Stomach (tissue), 19 donors: ENCODE measurements at places on chromosomes 7 and 10. TPM values are rescaled to one million over a fixed set of nuclear protein-coding genes. Genes with fewer than 3 reads are reported as not detected.

DNA sequence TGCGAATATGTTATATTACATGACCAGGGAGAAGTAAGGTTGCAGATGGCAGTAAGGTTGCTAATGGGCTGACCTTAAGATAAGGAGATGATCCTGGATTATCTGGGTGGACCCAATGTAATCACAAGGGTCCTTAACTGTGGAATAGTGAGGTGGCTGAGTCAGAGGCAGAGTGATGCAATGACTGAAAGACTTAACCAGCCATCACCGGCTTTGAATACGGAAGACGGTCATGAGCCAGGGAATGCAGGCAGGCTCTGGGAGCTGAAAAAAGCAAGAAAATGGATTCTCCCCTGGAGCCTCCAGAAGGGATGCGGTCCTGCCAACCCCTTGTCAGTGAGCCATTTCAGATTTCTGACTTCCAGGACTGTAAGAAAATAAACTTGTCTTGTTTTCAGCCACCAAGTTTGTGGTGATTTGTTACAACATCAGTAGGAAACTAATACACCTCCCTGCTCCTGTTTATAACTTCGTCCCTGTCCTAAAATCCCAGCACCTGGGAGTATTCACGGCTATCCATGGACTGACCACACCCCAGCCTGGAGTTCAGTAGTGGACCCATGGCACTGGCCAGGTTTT, 4.6 kb upstream of the C10orf95 start:
- peaks cover 20% of the 10 kb centered on the region for H3K4me1 ChIP-seq
- no peak for DNase-seq
- H3K4me3 ChIP-seq = no peak overlapping the region
- H3K27me3 ChIP-seq = no peaks in the 10 kb centered on the region

GRCh38 chr7:111638078-111638477, 75.8 kb upstream of the IMMP2L start:
- H3K36me3 ChIP-seq = no peaks in the 10 kb centered on the region
- H3K27ac ChIP-seq = no peak overlapping the region
- no peak overlapping the region for H3K4me3 ChIP-seq
- H3K27me3 ChIP-seq = no peaks in the 10 kb centered on the region
- no peaks in the 10 kb centered on the region for H3K4me1 ChIP-seq
- no peak for DNase-seq

SPDYE16 gene
- not detected for total RNA-seq

GTPBP4 gene
- 14.3 TPM for total RNA-seq

ODAD2 gene
- not detected for total RNA-seq

EPDR1 gene
- 11.7 TPM for total RNA-seq

DENND2A gene
- total RNA-seq = 5.1 TPM

DNA sequence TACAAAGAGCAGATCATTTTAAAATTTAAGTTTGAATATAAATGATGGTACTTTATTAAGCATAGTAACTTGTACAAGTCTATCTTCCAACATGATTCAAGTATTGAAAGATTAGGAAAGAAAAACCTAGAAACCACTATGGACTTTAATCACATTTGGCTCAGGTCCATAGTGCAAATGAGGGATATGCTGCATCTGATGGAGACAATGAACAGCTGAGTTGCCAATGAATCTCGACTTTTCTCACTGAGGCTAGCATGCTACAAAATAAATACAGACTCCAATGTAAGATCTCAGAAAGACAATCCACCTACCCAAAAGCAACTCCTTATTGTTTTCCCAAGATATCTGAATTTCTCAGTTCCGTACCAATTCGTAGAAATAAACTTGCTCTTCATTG, 89.8 kb downstream of the SEMA3A start:
- H3K27ac ChIP-seq = no peak overlapping the region
- no peaks in the 10 kb centered on the region for H3K27me3 ChIP-seq
- no peak for DNase-seq
- no peaks in the 10 kb centered on the region for H3K4me1 ChIP-seq
- H3K4me3 ChIP-seq = no peak overlapping the region
- no peaks in the 10 kb centered on the region for H3K36me3 ChIP-seq

BTBD16 gene
- not detected for total RNA-seq

GRCh38 chr7:104973909-104974415, 40.0 kb upstream of the KMT2E start:
- no peak overlapping the region for H3K4me3 ChIP-seq
- H3K36me3 ChIP-seq = no peaks in the 10 kb centered on the region
- H3K4me1 ChIP-seq = peaks cover 32% of the 10 kb centered on the region
- H3K27me3 ChIP-seq = no peaks in the 10 kb centered on the region

DNA sequence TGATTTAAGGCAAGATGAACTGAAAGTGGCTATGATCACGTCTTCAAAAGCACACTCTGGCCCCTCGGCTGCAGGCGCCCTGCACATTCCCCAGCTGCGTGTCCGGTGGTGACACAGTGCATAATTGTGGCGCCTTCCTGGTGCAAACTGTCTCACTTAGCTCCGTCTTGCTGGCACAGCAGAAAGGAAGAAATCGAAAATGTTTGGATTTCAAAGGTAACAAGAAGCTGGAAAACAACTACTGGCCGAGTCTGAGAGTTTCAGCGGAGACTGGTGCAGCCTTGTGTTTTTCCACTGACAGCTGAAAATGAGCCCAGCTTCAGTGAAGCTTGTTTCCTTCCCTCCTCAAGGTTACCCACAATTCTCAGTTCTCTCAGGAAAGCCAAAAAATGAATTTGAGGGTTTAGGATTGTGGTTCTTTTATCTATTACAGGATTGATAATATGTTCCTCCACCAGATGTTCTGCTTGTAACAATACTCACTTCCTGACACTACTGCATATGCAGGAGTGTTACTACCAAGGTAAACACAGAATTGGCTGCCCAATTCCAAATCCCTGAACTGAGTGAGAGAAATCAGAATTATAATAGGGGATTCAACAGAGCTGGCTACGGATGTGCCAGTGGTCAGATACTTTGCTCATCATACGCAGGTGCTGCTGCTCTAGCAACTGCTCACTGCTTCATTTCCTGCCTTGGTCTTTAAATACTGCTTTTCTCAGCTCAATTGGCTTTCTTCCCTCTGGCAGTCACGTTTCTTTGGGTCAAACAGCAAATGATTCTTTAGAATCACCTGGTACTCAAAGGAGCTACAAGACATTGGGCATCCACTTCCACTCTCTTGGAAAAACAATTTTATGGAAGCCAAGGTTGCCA, 63.7 kb downstream of the TRUB1 start:
- no peaks in the 10 kb centered on the region for H3K36me3 ChIP-seq
- H3K27me3 ChIP-seq = no peaks in the 10 kb centered on the region
- no peaks in the 10 kb centered on the region for H3K4me1 ChIP-seq
- no peak overlapping the region for H3K4me3 ChIP-seq
- peak; percentile 20 for DNase-seq
- H3K27ac ChIP-seq = no peak overlapping the region

- H3K4me3 ChIP-seq = peak overlapping the region; percentile 91
- H3K36me3 ChIP-seq = no peaks in the 10 kb centered on the region
- peaks cover 8% of the 10 kb centered on the region for H3K4me1 ChIP-seq
These were observed 723 bp downstream of the MTURN start for GRCh38 chr7:30135301-30136116.

- peaks cover 14% of the 10 kb centered on the region for H3K4me1 ChIP-seq
- no peaks in the 10 kb centered on the region for H3K27me3 ChIP-seq
- H3K4me3 ChIP-seq = no peak overlapping the region
- no peaks in the 10 kb centered on the region for H3K36me3 ChIP-seq
- no peak for DNase-seq
These were observed 55.6 kb downstream of the GALNT11 start for GRCh38 chr7:152081088-152081487.

- H3K4me1 ChIP-seq = peaks cover 26% of the 10 kb centered on the region
- H3K4me3 ChIP-seq = no peak overlapping the region
- H3K27me3 ChIP-seq = no peaks in the 10 kb centered on the region
- DNase-seq = peak; percentile 62
- H3K36me3 ChIP-seq = peaks cover 17% of the 10 kb centered on the region
These were observed 9.6 kb downstream of the TRIM56 start for GRCh38 chr7:101094791-101095375.

DNA sequence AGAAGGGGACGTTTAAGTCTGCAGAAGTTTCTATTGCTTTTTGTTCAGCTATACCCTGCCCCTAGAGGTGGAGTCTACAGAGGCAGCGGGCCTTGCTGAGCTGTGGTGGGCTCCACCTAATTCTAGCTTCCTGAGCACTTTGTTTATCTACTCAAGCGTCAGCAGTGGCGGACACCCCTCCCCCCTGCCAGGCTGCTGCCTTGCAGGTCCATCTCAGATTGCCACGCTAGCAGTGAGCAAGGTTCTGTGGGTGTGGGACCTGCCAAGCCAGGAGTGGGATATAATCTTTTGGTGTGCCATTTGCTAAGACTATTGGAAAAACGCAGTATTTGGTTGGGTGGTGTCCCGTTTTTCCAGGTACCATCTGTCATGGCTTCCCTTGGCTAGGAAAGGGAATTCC, 147.3 kb upstream of the PRPS1L1 start:
- peaks cover 21% of the 10 kb centered on the region for H3K4me1 ChIP-seq
- no peak overlapping the region for H3K27ac ChIP-seq
- no peaks in the 10 kb centered on the region for H3K27me3 ChIP-seq
- no peak overlapping the region for H3K4me3 ChIP-seq
- DNase-seq = no peak
- no peaks in the 10 kb centered on the region for H3K36me3 ChIP-seq

DNA sequence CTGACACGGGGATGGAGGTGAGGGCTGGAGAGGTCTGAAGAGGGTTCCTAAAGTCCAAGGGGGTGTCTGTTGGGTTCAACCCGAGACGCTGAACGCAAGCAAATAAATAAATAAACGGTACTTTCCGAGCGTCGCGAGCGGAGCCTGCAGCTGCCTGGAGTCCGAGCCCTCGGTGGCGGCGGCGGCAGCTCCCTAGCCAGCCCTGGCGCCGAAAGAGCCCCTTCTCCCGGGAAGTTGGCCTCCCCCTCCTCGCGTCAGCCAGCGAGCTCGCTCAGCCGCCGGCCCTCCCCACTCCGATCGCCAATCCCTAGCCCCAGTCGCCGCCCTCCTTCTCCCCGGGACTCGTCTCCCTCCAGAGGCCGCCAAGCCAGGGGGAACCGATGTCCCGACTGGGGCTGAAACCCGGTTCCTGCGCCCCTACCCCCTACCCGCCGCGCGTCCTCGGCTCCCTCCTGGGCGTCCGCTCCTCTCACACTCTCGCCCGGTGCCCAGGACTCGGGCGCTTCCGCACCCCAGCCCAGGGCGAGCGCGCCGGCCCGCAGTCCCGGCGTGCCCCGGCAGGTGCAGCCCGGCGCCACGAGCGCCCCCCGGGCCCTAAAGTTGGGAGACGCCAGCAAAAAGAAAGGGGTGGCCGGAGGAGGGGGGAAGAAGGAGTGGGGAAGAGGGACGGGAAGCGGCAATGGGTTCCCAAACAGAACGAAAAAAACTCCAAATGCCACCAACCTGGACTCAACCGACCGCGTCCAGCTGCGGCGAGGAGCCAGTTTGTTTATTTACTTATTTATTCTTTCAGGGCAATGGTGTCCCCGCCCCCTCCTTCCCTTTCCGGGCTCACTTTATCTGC, at the start of gene GFRA1:
Gene GFRA1, minus strand, starts transcription at position 767 of the 844 bp plus-strand sequence. CDS start 1,177 bp downstream, outside the sequence.
- H3K36me3 ChIP-seq = no peaks in the 10 kb centered on the region
- no peak for DNase-seq
- peak within 1 kb of the TSS; percentile 59 for H3K4me3 ChIP-seq
- peaks cover 48% of the 10 kb centered on the region for H3K4me1 ChIP-seq
- peak within 1 kb of the TSS; percentile 68 for H3K27ac ChIP-seq

C10orf105 gene
- not detected for total RNA-seq

- H3K36me3 ChIP-seq = no peaks in the 10 kb centered on the region
- H3K4me1 ChIP-seq = peaks cover 9% of the 10 kb centered on the region
- no peak overlapping the region for H3K4me3 ChIP-seq
- no peak overlapping the region for H3K27ac ChIP-seq
- H3K27me3 ChIP-seq = no peaks in the 10 kb centered on the region
These were observed 38.5 kb downstream of the CAMK2B start for GRCh38 chr7:44286618-44287487.

DNA sequence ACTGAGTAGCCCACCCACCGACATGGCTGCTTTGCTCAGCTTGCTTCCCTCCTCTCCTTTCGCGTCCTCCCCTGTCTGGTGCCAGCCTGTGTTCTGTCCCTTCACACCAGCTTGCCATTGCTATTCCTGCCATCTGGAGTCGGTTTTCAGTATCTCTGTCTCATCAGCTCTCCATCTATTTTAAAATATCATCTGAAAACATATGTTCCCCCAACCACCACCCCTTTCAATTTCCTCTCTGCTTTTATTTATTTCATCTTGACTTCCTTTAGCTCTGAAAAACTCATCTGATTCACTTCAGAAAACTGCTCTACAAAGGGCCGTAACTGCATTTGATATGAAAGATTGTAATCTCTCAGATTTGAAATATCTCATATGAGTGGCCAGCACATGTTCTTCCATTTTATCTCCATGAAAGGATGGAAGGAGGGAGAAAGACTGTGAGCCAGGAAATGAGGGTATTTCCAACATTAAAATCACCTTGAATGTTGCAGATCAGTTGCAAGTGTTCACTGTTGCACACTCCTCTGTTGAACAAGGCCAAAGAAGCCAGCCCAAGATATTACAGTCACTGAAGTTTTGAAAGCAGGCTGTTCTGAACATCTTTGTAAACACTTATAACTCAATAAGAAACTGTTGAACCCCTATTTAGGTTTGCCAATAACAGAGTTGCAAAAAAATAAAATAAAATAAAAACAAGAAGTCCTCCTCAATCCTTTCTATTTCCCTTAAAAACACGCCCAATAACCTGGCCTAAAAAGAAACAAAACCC, 202.4 kb upstream of the NEBL start:
- H3K4me1 ChIP-seq = no peaks in the 10 kb centered on the region
- H3K4me3 ChIP-seq = no peak overlapping the region
- no peak overlapping the region for H3K27ac ChIP-seq

DNA sequence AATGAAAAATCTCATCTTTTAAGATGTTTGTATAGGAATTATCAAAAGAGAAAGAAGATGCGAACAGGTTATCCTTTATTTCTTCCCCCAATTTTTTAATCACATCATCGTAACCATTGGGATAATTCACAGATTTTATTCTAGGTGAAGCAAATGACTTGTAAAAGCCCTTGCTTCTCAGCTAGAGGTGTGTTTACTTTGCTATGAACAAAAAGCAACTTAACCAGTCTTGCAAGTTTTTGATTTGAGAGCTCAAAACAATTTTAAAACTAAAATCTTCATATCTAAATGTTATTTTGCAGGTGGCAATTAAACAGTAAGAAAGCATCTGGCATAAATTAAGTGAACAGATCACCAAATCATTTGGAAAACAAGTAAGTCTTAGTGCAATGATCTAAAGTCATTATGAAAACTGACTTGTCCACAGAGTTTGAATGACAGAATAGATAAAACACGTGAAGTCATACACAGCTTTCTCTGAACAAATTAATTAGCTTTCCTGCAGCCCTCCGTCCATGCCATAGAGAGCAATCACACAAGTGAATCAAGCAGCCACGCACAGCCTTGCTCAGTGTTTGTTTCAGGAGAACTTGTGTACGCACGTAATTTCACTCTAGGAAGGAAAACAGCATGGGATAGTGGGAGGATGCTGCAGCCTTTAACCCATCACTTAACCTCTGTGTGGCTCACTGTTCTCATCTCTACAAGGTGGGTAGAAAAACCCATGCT, 85.0 kb upstream of the ZNF800 start:
- H3K4me1 ChIP-seq = peaks cover 5% of the 10 kb centered on the region
- no peak overlapping the region for H3K4me3 ChIP-seq
- no peak for DNase-seq
- no peaks in the 10 kb centered on the region for H3K27me3 ChIP-seq
